Thoracic aorta endothelial cell (primary cell): ENCODE measurements at places on chromosomes 6 and 20. TPM values are rescaled to one million over a fixed set of nuclear protein-coding genes. Genes with fewer than 3 reads are reported as not detected.

The INSM1 gene
- total RNA-seq = not detected in 2 replicates

The FNDC11 gene
- total RNA-seq = 0.40 and 0.50 TPM in 2 replicates

The ELOVL2 gene
- not detected in 2 replicates for total RNA-seq

The TINAG gene
- not detected in 2 replicates for total RNA-seq

The SPTLC3 gene
- total RNA-seq = 0.40 and 1.1 TPM in 2 replicates

The GRM1 gene
- under 0.01 TPM in 2 replicates for total RNA-seq

The CRISP3 gene
- total RNA-seq = not detected in 2 replicates

The WFDC2 gene
- not detected in 2 replicates for total RNA-seq

The SAPCD1 gene
- total RNA-seq = 0.66 and 1.6 TPM in 2 replicates

The ACTL10 gene
- 2.5 and 2.7 TPM in 2 replicates for total RNA-seq

The ADGRB3 gene
- total RNA-seq = under 0.01 TPM in 1 of 2 replicates, not detected in the other

The PPT2 gene
- total RNA-seq = 32.7 and 42.2 TPM in 2 replicates

The OR2B6 gene
- not detected in 2 replicates for total RNA-seq

The LY6G5B gene
- total RNA-seq = 5.7 and 7.2 TPM in 2 replicates

The EFCAB8 gene
- 0.43 TPM in 1 of 2 replicates, not detected in the other for total RNA-seq

The RAB44 gene
- under 0.01 TPM in 1 of 2 replicates, not detected in the other for total RNA-seq

The DPM1 gene
- 91.2 and 102 TPM in 2 replicates for total RNA-seq

The MYB gene
- total RNA-seq = 0.14 and 0.27 TPM in 2 replicates

The ANKS1A gene
- 12.4 and 14.5 TPM in 2 replicates for total RNA-seq

The CNR1 gene
- total RNA-seq = under 0.01 and 0.07 TPM in 2 replicates

The RIPOR3 gene
- not detected in 2 replicates for total RNA-seq

The BPIFB2 gene
- total RNA-seq = not detected in 2 replicates

The UNC5CL gene
- total RNA-seq = 0.14 TPM in 1 of 2 replicates, not detected in the other

The BIRC7 gene
- total RNA-seq = 0.27 TPM in 1 of 2 replicates, not detected in the other

The BCAS1 gene
- total RNA-seq = under 0.01 TPM in 1 of 2 replicates, not detected in the other

The RWDD1 gene
- 51.9 and 54.1 TPM in 2 replicates for total RNA-seq

The GNAS-AS1 gene
- total RNA-seq = 0.57 and 0.66 TPM in 2 replicates

The ZBTB46 gene
- total RNA-seq = 2.9 and 3.2 TPM in 2 replicates

The PRDM13 gene
- not detected in 2 replicates for total RNA-seq

The CYP39A1 gene
- 0.13 and 0.22 TPM in 2 replicates for total RNA-seq

The PHACTR2 gene
- total RNA-seq = 210 and 243 TPM in 2 replicates

The WFDC5 gene
- not detected in 2 replicates for total RNA-seq

The WFDC12 gene
- not detected in 2 replicates for total RNA-seq

The REV3L gene
- total RNA-seq = 43.1 and 46.4 TPM in 2 replicates

The DYNLT2 gene
- total RNA-seq = 1.4 and 2.5 TPM in 2 replicates

The CD24 gene
- 1.1 and 1.7 TPM in 2 replicates for total RNA-seq

The TSPYL1 gene
- 64.1 and 79.5 TPM in 2 replicates for total RNA-seq

The BPHL gene
- 12.2 and 13.9 TPM in 2 replicates for total RNA-seq

The CCND3 gene
- 43.1 and 51.2 TPM in 2 replicates for total RNA-seq

The PPP1R16B gene
- 78.5 and 93.3 TPM in 2 replicates for total RNA-seq

The MICB gene
- 22.5 and 33.1 TPM in 2 replicates for total RNA-seq

The FANCE gene
- total RNA-seq = 6.9 and 8.5 TPM in 2 replicates

The CGAS gene
- 11.3 and 14.3 TPM in 2 replicates for total RNA-seq

The ENPP1 gene
- 5.2 and 8.1 TPM in 2 replicates for total RNA-seq

The CABLES2 gene
- total RNA-seq = 2.9 and 3.5 TPM in 2 replicates

The IL17A gene
- not detected in 2 replicates for total RNA-seq

The PAX1 gene
- total RNA-seq = under 0.01 TPM in 1 of 2 replicates, not detected in the other

The TRAPPC3L gene
- 0.13 and 0.22 TPM in 2 replicates for total RNA-seq

The COX4I2 gene
- total RNA-seq = not detected in 2 replicates

The BHLHE23 gene
- total RNA-seq = not detected in 2 replicates
